NCI-H524 (cell line): ENCODE measurements at places on chromosomes 3 and 15.
A peak's percentile ranks its signal among the peaks of the same experiment; 100 is the strongest.

GRCh38 chr3:5583920-5584319 is 396.4 kb downstream of the EDEM1 start:
- DNase-seq: no peak

DNA sequence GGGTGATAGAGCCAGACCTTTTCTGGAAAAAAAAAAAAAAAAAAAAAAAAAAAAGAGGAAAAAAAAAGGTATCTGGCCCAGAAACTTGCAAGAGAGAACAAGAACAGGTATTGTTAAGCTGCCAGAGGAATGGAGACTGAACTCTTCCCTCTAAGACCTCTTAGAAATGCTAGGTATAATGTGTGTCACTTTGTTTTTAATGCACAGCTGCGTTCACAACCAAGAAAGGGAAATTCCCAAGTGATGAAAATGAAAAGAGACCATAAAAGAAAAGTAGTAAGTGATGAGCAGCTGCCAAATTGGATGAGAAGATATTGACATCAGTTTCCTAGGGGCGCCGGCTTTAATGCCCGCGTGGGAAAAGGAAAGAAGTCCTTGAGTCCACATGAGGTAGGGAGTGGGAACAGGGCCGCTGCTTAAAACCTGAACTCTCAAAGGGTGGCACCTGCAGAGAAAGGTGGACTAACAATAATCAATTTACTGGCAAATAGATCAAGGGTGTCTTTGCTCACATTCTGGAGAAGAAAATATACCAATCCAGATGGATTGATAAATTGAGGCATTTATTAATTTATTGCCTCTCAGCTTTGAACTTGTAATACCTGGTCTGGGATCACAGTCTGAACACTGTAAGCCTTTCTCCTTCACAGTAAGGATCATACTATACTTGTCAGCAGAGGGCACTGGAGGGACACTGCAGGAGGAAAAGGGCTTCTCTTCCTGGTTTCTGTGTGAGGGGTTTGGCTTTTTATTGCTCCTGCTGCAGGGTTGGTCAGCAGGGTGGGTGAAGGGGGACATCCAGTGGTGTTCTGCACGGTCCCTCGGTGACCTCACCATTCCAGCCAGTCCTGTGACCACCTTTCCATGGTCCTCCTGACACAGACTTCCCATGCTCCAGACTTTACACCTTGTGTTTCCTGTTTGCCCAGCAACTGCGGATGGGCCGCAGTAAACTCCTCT is 131.6 kb downstream of the AQP9 start:
- DNase-seq: peak; percentile 92

- no peak for DNase-seq
These were observed 581.9 kb upstream of the ZNF717 start for GRCh38 chr3:76367281-76367680.

DNA sequence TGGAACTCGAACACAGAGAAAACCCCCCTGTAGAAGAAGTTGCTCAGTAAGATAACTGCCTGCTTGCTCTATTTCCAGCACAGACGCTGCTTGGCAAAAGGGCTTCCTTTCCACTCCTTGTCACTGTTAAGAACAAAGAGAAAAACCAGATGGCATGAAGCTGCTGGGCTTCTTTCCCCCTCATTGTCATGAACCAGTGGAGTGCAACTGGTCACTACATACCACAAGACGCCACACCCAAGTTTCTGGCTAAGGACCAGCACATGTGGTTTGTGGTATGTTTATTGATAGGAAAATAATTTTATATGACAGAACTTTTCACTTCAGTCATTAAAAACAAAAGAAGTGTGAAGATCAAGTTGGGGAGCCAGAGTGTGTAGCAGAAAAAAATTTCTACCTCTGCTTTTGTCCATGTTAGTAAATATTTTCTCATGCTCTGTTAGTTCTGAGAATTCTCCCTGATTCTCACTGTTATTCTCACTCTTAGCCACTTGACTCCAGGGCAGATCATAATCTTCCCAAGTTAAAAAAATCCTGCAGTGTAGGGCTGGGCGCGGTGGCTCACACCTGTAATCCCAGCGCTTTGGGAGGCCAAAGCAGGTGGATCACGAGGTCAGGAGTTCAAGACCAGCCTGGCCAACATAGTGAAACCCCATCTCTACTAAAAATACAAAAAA is 37.9 kb downstream of the CLK3 start:
- no peak for DNase-seq

- no peak for DNase-seq
These were observed 229.8 kb downstream of the LPP start for GRCh38 chr3:188383748-188384147.

GRCh38 chr3:71693641-71694040 is 31.6 kb downstream of the EIF4E3 start:
- no peak for DNase-seq

DNA sequence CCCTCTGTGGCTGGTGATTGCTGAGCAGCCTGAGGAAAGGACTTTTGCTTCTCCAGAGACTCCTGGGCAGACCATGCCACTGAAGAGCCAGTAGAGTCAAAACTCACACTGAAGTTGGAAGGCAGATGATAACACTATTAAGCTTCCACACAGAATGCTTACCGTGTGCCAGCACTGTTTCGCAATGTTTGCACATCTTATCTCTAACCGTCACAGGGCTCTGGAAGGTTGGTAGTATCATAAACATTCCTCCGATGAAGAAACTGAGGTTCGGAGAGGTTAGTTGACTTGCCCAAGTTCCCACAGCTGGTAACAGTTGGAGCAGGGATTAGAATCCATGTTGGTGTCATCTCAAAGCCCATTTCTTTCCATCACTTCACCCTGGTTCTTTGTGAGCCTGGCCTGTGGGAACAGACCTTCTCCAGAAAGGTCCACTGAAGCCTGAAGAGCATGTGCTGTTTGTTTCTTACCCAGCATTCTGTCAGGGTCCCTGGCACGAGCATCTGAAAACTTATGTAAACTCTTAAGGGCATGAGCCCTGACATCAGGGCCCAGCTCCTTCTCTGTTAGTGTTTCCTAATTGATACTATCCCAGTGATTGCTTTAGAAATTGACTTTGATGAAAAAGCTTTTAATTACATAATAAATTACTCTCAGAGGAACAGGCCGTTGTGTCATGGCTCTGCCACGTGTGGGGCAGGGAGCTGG is 77.0 kb upstream of the PRR23C start:
- DNase-seq: no peak

GRCh38 chr3:153617463-153617862 is 455.4 kb downstream of the RAP2B start:
- DNase-seq: no peak

- peak; percentile 45 for DNase-seq
These were observed 483 bp downstream of the EHD4 start for GRCh38 chr15:41971895-41972252.

DNA sequence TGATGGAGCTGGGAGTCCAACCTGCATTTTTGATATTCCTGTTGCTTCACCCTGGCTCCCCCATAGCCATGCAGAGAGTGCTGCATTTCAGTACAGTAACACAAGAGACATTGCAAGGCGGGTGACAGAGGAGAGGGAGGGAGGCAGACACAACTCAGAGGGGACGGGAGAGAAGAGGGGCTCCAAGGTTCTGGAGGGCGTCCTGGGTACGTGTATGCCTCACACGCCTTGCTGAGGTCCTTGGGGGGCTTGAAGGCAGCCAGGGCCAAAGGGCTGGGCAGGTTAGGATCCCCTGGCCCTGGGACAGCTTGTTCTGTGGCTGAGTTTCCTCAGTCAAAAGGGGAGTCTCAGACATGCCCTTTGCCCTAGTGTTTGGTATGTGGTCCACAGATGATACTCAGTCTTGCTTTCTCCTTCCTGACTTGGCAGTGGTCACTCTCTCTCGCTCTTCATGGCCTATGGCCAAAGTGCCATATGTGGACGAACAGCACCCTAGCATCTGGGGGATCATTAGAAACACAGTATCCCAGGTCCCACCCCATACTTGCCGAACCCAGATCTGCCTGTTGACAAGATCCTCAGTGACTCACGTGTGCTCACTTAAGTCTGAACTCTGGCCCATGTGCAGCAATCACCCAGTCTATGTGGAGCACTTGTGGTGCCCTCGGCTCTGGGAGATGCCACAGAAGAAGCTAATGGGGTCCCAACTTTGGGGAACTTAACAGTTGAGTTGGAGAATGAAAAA is 52.9 kb downstream of the FGD5 start:
- no peak for DNase-seq

DNA sequence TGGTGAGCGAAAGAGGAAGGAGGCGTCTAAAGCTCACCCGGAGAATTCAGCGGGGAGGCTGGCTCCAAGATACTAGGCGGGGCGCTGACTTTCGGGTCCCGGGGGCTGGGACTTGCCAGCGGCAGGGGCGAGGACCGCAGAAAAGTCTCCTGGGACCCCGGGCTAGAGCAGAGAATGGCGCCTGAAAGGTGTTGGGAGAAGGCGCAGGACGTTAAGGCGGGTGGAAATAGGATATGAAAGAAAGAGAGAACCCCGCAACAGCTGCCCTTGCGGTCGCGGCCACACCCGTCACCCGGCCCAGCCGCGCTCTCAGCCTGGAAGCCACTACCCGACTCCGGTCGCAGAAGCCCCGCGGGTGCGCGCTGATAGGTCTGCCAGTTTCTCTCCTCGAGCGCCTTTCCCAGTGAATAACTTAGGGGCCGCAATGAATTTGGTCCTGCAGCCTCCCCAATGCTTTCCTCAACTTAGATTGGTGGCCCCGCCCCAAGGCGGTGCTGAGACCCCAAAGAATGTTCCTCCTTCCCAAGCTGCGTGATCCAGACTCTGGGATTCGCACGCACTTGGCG is 604 bp downstream of the LTK start:
- peak; percentile 39 for DNase-seq

DNA sequence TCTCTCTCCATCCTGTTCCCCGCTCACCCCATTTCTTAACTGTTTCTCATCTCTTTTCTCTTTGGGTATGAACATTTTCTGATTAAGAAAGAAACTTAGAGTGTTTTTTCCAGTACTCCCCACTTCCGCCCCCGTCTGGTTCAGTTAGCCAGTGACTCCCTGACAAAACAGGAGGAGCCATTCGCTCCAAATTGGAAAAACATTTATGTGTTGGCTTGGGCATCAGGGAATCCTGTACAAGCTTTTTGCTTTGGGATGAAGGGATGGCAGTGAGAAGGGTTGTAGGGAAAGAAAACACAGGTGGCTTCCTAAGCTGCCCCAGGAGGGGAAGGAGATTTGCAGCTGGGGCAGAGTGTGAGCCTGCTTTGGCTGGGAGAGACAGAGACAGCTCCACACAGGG is 47.0 kb downstream of the BOC start:
- no peak for DNase-seq

DNA sequence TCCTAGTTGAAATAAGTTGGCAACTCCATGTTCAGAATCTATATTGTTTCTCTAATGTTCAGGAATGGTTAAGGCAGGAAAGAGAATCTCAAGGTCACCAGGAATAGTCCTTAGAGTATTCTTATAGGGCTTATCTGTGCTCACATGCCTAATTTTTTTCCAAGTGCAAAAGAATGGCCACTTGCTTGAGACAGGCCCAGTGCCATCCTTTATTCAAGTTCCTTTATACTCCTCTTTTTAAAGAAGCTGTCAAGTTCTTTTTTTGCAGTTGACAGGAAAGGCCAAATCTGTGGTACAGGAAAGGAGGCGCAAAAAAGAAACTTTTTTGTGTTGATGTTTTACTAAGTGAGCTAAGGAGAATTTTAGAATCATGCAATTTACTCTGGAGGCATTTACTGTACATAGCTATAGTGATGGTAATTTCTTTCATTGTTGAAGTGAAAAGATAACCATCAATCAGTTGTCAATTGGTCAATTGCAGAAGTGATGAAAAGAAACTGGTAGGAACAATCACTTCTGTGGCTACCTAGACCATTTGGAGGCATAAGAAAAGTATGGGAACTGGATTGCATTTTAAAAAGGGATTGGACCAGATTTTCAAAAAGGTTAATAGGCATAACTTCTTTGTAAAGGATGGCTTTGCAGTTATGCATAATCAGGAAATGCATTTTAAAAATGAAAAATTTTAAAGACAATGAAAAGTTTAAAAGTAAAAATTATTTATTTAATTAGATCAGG is 102.5 kb upstream of the SOX2 start:
- no peak for DNase-seq

DNA sequence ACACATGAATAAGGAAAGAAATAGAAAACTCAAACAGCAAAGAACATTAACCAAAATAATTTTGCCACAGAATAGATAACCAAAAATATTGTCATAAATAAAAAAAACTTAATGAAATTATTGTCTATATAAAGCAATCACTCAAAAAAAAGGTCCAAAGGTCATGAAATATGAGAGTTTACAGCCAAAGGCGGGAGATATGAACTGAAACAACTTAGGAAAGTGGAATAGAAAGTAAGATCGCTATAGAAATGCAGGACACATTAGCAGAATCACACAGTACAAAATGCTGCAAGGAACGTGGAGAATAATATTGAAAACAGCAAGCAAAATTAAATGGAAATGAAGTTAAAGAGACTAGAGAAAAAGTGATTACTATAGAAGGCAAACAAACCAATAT is 375.0 kb upstream of the ARHGEF26 start:
- no peak for DNase-seq

DNA sequence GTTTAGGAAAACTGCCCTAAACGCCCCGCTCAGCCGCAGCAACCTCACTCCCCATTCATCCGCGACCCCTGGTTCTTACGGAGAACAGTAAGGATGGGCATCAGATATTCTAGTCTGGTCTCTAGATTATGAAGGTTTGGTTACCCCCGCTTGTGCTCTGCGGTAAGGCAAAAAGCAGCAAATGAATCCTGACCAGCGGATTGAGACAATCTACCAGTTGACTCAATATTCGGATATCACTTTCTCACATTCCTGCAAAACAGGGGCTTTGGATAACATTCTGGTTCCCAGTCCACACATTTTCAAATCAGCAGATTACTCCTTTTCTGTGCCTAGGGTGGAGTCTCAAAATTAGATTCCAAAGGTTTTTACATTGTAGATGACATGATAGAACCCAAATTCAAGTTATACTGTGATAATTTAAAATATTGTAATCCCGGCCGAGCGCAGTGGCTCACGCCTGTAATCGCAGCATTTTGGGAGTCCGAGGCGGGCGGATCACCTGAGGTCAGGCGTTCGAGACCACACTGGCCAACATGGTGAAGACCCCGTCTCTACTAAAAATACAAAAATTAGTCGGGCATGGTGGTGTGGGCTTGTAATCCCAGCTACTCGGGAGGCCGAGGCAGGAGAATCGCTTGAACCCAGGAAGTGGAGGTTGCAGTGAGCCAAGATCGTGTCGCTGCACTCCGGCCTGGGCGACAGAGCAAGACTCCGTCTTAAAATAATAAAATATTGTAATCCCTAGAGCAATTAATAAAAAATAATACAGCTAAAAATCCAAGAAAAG is 1.1 kb upstream of the CYFIP1 start:
- DNase-seq: no peak

- DNase-seq: no peak
These were observed 136.3 kb downstream of the NSMCE3 start for GRCh38 chr15:29133321-29133720.

GRCh38 chr15:43792761-43793476 is 799 bp downstream of the SERF2 start:
- no peak for DNase-seq

DNA sequence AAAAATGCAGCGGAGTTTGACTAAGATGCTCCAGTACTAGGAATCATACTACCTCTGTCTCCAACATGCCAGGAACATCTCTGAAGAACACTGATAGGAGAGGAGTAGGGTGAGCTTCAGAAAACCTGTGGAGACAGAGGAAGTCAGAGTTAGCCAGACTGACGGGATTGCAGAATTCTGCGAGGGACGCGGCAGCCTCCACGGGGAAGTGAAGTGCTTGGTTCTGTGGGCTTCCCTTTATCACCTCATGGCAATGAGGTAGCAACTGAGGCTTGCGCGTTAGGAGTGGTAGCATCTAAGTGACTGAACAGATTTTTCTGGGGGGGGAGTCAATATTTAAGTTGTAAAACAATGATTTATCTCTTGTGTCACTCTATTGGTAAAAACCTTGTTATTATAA is 226.3 kb downstream of the MCTP2 start:
- no peak for DNase-seq

- DNase-seq: peak; percentile 14
These were observed 127.2 kb upstream of the IL12A start for GRCh38 chr3:159861369-159861987.
